ENCODE measurements at places on chromosomes 7 and 10.

DNA sequence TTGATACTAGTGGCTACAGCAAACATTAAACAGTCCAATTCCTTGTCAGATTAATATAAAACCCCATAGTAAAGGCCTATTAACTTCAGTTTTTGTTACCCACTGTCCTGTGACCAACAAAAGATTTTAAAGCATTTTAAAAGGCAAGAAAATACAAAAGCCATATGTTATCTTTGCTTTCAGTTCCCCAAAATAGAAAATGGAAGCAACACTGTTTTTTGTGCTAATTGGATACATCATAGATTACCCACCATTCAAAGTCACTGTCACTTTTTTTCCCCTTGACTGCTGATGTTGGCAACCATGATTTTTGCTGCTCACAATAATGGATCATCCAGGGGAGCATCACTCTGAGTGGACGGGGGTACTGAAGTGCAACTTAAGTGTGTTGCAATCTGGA is 52.4 kb upstream of the TMEM140 start:
- no peak for DNase-seq

GRCh38 chr7:156892081-156892800 is 742 bp downstream of the LMBR1 start:
- peak; percentile 55 for DNase-seq

- DNase-seq, result no peak
These were observed 77.7 kb downstream of the OTUD1 start for GRCh38 chr10:23516530-23516929.

- DNase-seq, result no peak
These were observed 106.5 kb upstream of the SEMA3C start for GRCh38 chr7:81025360-81025759.

GRCh38 chr7:46739518-46740234 is 818.6 kb upstream of the IGFBP3 start:
- DNase-seq, result no peak

DNA sequence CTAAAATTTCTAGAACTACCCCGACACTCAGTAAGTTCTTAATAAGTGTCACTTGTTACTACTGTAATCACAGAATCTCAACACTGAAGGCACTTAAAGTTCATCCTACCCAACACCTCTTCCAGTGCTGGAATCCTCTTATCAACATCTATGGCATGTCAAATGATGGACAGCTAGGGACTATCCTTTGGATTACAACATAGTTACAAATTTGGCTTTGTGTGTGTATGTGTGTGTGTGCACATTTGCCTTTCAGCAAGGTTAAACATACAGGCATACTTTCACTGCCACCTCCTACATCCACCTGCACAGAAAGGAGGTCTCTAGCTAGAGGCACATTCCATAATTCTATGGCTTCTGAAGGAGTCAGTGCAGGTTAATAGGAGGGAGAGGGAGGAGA is 25.8 kb downstream of the PTTG1IP2 start:
- no peak for DNase-seq

DNA sequence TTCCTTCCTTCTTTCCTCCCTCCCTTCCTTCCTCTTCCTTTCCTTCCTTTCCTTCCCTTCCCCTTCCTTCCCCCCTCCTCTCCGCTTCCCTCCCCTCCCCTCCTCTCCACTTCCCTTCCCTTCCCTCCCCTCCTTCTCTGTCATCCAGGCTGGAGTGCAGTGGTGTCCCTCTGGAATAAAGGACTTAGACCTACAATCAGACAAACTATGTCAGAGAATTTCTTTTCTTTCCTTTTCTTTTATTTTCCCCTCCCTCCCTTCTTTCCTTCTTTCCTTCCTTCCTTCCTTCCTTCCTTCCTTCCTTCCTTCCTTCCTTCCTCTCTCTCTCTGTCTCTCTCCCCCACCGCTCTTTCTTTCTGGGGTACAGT is 242.2 kb downstream of the GATA3 start:
- DNase-seq, result no peak

DNA sequence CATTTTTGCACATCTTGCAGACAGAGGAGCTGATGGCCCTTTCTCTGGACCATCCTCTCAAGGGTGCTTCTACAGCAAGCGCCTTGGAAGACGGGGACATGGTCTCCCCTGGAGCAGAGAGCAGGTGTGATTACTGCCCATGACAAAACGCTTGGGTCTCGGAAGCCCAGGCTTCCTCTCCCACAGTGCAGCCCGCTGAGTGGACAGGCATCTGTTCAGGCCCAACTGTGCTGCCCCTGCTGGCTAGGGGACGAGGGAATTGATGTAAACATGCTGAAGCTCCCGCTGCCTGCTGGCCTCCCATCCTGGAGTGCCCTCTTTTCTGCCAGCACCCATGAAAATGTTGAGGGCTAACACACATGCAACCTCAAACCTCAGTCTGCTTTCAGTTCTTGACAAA is 14.3 kb downstream of the IL15RA start:
- no peak for DNase-seq

- DNase-seq, result peak; percentile 9
These were observed 216.6 kb downstream of the ZMYND11 start for GRCh38 chr10:351770-352334.

- DNase-seq, result no peak
These were observed 70.8 kb downstream of the CREB5 start for GRCh38 chr7:28483112-28483511.

DNA sequence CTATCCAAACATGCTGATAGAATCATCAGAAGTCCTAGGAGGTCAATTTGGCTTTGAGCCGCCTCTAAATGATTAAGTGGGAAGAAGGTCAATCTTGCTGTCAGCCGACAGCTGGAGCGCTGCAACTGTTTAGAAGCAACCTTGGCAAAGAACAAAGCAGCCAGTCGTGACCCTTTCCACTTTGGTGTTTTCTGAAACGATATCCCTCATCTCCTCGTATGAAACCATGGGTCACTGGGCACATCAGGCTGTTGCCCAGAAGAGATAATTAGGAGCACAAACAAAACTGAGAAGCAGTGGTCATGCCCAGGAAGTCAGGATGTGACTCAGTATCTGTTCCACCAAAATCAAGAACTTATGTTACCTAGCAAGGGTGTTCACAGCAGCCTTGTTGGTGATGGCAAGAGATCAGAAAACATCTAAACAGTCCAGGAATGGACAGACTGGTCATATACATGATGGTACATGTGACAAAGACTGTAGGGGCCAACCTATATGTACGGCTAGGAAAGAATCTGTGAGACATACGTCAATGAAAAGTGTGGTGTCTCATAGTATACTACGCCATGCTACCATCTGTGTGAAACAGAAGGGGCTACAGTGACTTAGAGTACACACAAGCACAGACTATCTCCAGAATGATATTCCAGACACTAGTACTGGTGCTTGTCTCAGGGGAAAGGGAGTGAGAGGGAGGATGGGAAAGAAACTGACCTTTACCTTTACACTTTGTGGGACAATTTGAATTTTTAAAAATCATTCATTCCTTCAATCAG is 22.4 kb downstream of the STN1 start:
- no peak for DNase-seq

- DNase-seq, result no peak
These were observed 189.9 kb upstream of the PDE1C start for GRCh38 chr7:32259931-32260596.

DNA sequence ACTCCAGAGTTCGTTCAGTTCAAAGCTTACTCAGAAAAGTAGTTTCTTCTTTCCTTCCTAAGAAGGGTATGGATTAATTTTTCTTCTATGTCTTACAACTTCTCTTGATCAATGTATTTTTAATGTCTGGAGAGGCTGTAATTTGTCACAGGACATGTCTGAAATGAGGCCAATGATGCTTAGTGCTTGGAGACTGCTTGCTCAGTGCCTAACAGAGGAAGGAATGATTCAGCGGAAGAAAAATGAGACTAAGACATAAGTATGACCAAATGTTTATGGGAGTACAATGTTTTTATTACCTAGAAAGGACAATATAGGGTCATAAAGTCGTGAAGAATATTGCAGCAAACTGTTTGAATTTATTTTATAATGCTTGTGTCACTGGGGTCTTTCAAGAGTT is 43.3 kb downstream of the GPR37 start:
- no peak for DNase-seq

DNA sequence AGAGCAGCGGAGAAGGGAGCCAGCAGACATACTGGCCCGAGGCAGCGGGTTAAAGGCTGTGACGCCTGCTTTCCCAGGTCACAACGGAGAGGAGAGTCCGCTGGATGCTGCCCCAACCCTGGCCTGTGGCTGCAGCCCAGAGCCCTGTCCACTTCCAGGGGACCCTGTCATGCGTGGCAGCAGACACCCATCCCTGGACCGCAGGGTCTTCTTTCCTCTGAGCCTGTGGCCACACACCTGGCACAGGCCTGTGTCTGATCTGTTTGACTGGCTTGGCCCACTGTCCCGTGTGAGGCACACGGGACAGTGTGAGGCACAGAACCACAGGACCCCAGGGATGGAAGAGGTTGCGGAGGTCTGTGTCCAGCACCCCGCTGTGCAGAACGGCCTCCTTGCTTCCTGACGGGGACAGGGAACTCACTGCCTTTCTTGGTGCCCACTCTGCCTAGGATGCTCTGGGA is 42.4 kb downstream of the INSIG1 start:
- no peak for DNase-seq

- no peak for DNase-seq
These were observed at the start of gene TMEM229A for GRCh38 chr7:124032369-124033094. TMEM229A (minus strand) TSS chr7:124033067; CDS start chr7:124033003, 64 bp downstream.

GRCh38 chr10:65735382-65735781 is 1190.5 kb upstream of the LRRTM3 start:
- DNase-seq, result no peak

- DNase-seq, result no peak
These were observed 4.6 kb upstream of the ANKRD26 start for GRCh38 chr10:27104919-27105318.

DNA sequence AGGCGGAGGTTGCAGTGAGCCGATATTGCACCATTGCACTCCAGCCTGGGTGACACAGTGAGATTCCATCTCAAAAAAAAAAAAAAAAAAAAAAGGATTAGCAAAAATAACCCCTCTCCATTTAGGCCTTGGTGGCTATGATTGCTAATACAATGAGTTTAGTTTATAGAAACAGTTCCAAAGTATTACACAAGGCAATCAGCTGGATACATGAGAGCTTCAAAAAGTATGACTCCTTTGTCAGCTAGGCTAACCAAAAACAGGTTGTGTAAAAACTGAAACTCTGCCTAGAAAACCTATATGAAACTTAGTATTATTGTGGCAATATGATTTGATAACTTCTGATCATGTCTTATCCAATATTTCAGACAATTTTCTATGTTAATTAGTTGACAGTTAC is 57.2 kb downstream of the SUGCT start:
- no peak for DNase-seq

- no peak for DNase-seq
These were observed 78.4 kb upstream of the BAIAP2L1 start for GRCh38 chr7:98479318-98479717.

- no peak for DNase-seq
These were observed 262.2 kb upstream of the SEMA3C start for GRCh38 chr7:81181066-81181465.

- DNase-seq, result no peak
These were observed 38.8 kb downstream of the TMEM270 start for GRCh38 chr7:73899731-73900142.

DNA sequence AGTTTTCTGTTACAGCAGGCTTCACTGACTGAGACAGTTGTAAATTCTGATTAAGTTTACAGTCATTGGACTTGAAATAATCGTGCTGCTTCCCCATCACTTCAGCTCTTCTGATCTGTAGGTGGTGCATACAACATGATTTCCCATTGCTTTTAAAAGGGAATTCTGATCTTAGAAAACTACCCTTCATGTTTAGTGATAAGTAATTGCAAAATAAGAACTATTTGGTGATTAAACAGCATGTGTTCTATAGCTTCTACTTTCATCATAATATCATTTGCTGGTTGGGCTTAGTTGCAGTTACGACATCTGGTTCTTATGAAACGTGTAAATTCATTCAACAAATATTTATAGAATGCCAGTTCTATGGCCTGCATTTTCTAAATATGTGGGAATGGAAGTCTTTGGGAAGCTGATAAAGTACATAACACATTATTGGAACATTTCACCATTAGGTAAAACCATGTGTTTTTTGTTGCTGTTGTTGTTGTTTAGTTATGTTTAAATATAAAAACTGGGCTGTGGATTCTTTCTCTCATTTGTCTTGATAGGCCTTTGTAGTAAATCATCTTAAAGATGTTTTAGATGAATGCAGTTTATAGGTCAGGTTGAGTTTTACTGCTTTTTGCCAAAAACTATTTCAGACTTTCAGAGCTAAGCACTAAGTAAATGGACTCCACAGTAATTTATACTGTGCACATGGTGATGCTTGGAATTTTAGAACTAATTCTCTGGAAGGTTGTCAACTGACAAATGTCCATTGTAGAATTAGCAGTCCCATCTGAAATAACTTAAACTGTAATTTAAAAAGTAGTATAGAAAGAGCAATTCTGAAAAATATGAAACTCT is 13.1 kb downstream of the GNAI1 start:
- no peak for DNase-seq

GRCh38 chr7:141500608-141501007 is 50.6 kb upstream of the AGK start:
- no peak for DNase-seq

GRCh38 chr7:131002600-131002999 is 268.6 kb upstream of the KLF14 start:
- DNase-seq, result no peak

DNA sequence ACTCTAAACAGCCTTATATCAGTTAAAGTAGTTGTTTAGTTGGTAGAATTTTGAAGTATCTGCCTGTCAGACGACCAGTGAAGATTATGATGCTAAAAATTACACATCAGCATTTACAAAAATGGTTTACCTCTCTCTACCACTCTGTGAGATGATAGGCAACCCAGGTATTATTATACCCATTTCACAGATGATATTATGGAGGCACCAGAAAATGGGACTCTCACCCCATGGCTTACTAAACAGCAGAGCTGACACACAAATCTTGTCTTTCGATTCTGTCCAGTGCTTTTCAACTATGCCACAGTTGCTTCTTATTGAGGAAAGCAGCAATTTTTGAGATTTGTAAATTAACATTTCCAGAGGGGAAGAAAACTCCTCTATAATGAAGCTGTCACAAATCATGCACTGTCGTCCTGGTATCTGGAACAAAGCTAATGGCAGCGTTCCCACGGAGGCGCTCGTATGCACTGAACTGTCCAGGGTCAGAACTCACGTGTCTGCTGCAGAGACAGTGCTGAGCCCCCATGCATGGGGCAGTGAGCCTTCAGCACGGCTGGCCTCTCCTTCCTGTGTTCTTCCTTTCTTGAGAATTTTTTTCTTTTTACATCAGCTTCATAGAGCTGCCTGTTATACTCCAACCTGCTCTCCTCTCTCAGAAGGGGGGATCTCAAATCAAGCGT is 381.1 kb downstream of the SDK1 start:
- no peak for DNase-seq
